HCT116 (cell line): ENCODE measurements at places on chromosomes 7 and 10.
A peak's percentile ranks its signal among the peaks of the same experiment; 100 is the strongest.

DNA sequence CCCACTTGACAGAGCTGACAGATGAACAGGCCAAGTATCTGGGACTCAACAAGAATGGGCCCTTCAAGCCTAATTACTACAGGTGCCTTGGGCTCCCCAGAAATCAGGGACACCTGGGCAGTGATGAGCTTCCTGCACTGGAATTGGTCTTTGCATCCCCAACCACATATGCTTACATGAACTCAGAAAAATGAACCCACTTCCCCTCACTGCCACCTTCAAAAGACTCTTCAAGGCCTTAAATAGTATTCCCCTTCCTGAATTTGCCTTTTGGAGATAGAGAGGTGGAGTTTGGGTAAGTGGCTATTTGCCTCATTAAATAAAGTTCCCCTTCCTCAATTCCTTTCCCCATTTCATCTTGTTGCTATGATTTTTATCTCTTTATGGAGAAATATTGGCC, 7.8 kb upstream of the STRIP2 start:
- DNase-seq = no peak

GRCh38 chr7:1608318-1608717, 38.5 kb upstream of the PSMG3 start:
- no peak for DNase-seq

DNA sequence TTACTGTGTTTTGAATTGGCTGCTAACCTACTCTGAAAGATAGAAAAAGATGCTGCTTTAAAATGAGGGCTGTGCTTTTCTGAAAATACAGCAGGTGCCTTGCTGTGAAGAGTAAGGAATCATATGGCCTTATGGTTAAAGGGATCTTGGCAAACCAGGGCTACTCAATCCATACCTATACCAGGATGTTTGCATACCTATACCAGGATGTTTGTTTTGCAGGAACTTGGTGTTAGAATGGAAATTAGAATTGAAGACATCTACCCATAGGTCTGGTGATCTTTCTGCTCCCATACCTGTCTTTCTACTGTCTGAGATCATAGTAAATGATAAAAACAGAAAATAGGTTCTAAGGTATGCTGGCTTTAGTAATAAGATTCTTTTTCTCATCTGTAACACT, 200.2 kb upstream of the C7orf33 start:
- no peak for DNase-seq

- no peak for DNase-seq
Measured at GRCh38 chr10:102678842-102679289, 34.6 kb downstream of the TRIM8 start.

- peak; percentile 35 for DNase-seq
Measured at GRCh38 chr7:87797798-87798403, 78.3 kb downstream of the SLC25A40 start.

DNA sequence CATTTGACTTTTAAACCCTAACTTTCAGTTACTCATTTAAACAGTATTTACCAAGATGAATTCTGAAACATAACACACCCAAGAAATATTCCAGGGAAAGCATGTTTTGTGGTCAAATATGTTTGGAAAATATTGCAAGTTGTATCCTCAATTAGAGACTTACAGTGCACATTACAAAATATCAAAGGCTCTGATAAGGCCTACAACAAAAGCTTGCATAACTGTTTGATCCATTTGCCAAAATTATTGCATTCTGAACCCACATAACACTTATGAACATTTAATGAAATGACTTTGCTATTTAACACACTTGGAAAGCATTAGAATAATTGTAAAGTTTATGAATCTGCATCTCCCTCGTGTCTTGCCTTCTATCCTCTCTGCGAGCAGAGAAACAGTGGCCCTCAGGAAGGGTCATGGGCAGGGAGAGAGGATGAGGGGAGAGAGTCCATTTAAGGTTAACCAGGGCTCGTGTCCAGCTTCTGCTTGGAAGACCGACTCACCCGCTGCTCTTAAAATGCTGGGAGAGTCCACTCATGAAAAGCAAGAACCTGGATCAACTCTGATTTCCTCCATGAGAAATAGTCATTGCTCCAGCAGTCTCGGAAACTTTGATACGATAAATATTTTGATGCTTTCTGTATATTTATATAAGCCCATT, 408.2 kb upstream of the ZMIZ1 start:
- DNase-seq = no peak

DNA sequence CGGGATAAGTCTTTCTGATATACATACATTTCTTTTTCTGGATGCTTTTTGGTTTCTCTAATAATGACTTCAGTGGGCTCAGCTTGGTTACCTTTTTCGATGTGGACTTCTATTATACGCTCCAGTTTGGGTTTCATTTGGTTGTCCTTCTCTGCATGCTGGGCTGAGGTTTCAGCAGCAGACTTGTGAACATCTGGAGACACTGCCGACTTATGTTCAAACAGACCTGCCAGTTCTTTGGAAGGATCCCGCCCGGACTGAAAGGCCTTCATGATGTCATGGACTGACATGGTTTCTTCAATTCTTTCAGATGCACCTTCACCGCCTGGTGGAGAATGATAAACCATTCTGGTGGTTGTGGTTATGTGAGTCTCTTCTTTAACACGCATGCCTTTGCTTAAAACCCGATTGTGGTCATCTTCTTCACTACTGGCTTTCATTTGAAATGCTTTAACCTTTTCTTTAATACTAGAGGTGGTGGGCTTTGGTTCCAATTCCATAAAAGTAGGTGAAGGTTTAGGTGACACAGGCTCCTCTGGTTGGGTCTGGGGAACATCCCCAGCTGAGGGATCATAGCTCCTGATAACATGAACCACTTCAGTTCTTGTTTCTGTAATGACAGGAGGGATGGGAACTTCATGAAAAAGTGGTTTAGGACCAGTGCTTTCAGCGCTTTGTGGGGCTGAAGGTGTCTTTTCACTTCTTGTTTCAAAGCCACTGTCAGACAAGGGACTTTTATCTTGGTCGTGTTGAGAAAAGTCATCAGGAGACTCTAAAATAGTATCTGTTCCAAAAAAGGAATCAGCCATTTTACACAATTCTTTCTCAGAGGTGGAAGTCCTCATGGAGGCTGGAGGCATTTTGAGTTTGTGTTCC, 167.7 kb upstream of the CCDC6 start:
- no peak for DNase-seq

DNA sequence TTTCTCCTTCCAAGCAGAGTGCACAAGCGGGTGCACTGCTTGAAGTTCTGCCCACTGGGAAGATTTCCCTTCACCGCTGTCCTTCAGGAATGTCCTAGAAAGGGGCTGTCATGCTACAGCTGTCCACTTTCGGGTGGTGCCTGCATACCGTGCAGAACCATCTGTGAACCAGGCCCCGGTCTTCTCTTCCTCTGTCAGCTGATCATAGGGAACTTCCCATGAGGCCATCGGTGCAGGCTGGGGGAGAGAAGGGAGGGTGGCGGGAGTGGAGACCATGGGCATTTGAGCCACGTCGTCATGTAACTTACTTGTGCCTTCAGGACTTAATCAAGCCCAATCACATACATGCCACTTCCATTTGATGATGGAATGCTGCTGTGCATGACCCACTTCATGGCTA, 111.6 kb downstream of the NKX6-2 start:
- DNase-seq = no peak

- DNase-seq = no peak
Measured at GRCh38 chr10:113891476-113891875, 37.0 kb downstream of the NHLRC2 start.

DNA sequence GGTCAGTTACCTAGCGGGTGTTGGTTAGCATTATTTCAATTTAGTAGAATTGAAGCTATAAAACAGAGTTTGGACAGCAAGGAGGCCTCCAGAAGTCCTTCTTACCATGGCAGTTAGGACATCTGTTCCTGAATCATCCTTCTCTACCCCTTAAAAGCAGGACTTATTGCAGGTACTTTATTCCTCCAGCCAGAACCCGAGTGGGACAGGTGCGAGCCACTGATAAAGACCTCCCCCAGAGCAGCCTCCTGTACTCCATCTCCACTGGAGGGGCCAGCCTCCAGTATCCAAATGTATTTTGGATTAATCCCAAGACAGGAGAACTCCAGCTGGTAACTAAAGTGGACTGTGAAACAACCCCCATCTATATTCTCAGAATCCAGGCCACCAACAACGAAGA, 54.6 kb downstream of the CDHR3 start:
- DNase-seq = no peak

DNA sequence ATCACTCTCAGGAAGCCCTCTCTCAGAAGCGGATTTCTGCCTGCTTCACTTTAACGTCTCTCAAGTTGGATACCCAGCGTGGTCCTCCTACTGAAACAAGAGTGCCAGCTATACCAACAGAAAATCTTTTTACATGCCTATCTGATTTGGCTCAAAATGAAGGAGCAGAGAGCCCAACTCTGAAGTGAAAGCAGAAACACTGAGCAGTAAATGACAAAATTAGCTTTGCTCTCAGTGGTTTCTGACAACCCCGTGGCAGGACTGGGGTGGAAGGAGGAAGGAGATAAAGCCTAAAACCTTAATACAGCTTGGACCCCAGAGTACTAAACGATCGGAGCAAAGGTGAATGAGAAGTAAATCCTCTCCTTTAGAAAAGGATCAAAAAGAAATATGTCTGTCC, 25.1 kb upstream of the GPR37 start:
- no peak for DNase-seq

- peak; percentile 41 for DNase-seq
Measured at GRCh38 chr10:112658900-112659638, 212.1 kb downstream of the VTI1A start.

DNA sequence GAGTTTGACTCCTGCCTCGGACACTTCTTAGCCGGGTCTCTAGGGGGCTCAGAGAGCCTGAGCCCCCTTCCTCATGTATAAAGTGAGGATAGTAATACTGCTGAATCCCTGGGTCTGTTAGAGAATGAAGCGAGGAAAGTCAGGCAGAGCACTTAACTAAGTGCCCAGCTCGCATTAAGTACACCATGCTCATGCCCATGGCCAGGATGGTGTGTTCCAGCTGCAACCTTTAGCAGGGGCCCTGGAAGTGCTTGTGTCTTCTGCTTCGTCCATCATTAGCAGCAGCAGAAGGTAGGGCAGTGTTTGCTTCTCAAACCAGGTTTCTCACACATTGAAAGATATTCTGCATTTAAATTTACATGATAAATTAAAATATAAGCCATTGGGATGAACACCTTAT, 27.3 kb upstream of the WDFY4 start:
- no peak for DNase-seq

- no peak for DNase-seq
Measured at GRCh38 chr7:45174966-45175765, 17.6 kb downstream of the RAMP3 start.

DNA sequence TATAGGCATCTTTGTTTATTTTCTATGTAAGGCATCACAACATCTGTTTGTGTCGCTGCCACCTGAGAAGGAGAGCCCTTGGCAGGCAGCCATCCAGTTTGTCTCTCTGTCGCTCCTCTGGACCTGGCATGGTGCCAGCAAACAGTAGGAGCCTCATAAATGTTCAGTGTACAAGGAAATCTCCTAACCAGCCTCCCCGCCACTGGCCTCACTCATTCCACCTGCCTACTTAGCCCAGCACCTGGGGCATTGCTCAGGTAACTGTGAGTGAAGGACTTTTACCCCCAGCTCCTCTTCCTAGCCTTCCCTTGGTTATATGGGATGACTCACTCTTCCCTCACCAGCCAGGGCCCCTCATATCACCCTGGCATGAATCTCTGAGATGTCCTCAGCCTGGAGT, 61.7 kb upstream of the NPTX2 start:
- no peak for DNase-seq

GRCh38 chr7:134120405-134120804, 6.7 kb upstream of the LRGUK start:
- no peak for DNase-seq

- no peak for DNase-seq
Measured at GRCh38 chr7:40986351-40986873, 716.5 kb downstream of the INHBA start.

- DNase-seq = no peak
Measured at GRCh38 chr7:116886543-116887156, 24.3 kb downstream of the CAPZA2 start.

GRCh38 chr10:24119896-24120295, 89.0 kb upstream of the KIAA1217 start:
- no peak for DNase-seq

GRCh38 chr7:2929321-2930201, 85.5 kb upstream of the GNA12 start:
- DNase-seq = no peak

GRCh38 chr7:80478683-80479082, 33.2 kb downstream of the GNAT3 start:
- DNase-seq = no peak

- DNase-seq = no peak
Measured at GRCh38 chr7:112201411-112201810, 4.8 kb downstream of the DOCK4 start.

DNA sequence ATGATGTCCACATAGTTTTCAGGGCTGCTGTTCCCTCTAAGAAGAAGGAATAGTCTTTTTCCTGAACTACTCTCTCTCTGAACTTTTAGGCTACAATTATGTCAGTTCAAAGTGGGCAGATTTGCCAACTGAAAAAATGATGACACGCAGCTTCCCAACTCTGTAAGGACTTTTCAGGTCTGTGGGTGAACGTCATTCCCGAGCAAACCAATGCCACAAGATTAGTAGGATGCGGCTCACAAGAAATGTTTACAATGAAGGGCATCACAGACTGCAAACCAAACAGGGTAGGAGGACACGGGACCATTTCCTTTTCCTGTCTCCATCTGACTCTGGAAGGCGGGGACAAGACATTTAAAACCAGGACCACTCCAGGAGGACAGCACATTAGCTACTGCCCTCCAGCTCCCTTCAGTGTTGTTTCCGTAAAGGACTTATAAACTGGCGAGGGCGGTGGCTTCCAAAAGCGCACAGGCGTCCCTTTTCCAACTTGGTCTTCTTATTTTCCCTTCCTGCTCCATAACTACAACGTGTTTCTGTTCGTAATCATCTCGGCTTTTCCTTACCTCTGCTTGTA, 539 bp upstream of the MKLN1 start:
- DNase-seq = peak; percentile 19

DNA sequence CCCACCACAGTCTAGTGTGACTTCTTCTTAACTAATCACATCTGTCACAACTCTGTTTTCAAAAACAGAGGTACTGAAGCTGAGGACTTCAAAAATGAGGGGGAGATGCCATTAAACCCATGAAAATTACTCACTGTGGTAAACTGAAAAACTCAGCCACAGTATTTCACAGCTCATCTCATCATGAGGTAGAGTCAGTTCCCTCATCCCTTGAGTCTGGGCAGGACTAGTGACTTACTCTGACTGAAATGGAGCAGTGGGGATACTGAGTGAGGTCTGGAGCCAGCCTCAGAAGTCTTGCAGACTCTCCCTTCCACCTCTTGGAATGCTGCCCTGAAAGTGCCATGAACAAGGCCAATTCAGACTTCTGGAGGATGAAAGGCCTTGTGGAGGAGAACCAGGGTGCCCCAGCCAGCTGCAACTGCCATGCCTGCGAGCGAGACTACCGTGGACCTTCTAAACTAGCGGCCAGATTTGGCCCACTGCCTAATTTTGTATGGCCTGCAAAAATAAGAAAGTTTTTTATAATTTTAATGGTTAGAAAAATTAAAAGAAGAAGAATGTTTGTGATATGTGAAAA, 24.7 kb upstream of the ANKRD1 start:
- no peak for DNase-seq
